T47D (cell line): ENCODE measurements at places on chromosomes 2 and 18.
A peak's percentile ranks its signal among the peaks of the same experiment; 100 is the strongest.

- DNase-seq, result peak; percentile 29
Measured at GRCh38 chr2:200306931-200307723, 634 bp downstream of the SPATS2L start.

DNA sequence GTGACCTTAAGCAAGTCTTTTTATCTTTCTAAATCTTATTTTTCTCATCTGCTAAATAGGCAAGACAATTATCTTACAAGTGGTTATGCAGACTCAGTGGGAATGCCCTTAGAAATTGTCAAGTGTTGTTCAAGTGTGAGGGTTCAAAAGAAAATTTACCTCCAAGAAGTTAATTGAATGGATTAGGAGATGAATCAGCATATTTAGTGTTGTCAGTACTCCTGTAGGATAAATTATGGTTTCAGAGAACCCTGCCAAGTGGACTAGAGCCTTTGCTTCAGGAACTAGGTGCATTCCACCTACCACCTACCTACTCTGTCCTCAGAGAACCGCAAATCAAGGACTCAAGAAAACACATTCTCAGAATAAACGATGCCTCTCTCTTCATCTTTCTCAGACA is 69.8 kb upstream of the KCTD1 start:
- peak; percentile 34 for DNase-seq

DNA sequence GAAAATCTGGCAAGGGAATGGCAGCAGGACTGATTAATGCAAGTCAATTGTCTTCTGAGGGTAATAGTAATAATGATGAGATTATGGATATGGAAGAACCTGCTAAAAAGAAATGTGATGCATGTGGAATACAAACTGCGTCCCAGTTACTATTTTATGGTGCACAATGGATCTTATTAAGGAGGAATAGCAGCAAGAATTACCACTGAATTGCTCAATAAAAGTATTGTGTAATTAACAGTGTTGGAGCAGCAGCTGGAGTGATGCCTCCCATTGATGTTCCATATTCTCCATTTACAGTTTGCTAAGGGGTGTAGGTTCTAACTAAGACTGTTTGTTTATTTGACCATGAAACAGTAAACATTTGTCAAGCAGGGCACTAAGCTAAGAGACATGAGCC is 167.9 kb downstream of the HRH4 start:
- DNase-seq, result no peak

DNA sequence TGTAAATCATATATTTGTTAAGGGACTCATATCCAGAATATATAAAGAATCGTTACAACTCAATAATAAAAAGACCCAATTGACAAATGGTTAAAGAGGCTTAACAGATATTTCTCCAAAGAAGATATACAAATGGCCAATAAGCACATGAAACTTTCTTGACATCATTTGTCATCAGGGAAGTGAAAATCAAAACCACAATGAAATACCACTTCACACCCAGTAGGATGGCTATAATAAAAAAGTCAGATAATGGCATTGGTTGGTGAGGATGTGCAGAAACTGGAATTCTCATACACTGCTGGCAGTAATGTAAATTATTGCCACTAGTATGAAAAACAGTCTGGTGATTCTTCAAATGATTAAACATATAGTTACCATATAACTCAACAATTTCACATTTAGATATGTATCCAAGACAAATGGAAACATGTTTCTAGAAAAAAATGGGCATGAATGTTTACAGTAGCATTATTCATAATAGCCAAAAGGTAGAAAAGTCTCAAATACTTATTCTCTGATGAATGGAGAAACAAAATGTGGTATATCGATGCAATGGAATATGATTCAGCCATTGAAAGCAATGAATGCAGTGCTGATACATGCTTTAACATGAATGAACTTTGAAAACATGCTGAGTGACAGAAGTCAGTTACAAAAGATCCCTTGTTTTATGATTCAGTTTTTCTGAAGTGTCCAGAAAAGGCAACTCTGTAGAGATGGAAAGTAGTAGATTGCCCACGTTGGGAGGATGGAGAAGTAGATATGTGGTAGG is 304.6 kb upstream of the ZEB2 start:
- no peak for DNase-seq

DNA sequence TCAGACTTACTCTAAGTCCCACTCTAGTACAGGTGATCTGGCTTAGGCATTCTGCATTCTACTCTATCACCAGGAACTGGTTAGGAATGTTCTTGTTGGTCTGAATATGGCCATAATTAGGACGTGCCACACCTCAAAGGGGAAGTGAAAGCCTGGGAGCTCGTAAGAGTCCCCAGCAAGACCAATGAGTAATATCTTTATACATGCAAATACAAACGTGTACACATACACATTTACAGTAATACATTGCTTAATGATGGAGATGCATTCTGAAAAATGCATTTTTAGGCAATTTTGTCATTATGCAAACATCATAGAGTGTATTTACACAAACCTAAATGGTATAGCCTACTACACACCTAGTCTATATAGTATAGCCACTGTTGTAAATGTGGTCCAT is 19.5 kb upstream of the ERCC3 start:
- no peak for DNase-seq
